ENCODE measurements at places on chromosomes 5 and 9.

DNA sequence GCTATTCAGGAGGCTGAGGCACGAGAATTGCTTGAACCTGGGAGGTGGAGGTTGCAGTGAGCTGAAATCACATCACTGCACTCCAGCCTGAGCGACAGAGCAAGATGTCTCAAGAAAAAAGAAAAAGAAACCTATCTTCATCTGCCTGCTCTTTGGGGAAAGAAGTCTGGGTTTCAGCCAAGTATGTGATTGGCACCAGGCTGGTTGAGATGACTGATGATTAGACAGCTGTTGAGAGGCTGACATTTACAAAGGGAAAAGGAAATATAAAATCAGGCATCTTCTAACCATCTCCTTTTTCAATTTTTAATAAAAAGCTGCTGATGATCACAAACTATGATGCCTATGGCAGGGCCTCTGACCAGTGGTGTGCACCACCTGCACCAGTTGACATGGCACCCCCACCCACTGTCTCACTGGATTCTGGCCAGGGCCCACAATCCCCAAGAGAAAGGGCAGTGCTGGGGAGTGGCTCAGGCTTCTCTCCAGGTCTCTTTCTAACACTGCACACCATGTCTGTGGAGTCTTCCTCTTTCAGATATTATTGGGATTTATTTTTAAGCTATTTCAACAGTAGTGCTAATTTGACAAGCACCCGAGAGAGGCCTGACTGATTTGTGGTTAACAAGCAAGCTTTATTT is 17.2 kb upstream of the C5orf15 start:
- DNase-seq = no peak

GRCh38 chr5:178786417-178786816 is 56.0 kb upstream of the ZNF354A start:
- no peak for DNase-seq

DNA sequence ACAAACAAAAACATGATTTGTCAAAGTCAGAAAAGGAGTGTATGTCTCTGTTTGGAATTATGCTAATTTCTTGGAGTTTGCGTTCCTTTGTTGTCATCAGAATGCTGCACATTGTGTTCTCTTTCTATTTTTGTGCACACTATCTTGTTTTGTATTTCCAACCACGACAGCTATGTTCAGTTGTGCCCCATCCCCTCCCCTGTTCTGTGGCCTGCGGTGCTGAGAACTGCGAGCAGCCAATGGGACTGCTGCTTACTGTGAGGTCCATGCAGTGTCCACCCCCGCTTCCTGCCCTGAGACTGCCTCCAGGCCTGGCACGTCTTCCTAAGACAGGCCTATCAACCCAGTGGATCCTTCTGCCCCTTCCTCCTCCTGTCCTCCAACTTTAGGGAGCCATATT is 76.8 kb downstream of the PALM2AKAP2 start:
- no peak for DNase-seq

DNA sequence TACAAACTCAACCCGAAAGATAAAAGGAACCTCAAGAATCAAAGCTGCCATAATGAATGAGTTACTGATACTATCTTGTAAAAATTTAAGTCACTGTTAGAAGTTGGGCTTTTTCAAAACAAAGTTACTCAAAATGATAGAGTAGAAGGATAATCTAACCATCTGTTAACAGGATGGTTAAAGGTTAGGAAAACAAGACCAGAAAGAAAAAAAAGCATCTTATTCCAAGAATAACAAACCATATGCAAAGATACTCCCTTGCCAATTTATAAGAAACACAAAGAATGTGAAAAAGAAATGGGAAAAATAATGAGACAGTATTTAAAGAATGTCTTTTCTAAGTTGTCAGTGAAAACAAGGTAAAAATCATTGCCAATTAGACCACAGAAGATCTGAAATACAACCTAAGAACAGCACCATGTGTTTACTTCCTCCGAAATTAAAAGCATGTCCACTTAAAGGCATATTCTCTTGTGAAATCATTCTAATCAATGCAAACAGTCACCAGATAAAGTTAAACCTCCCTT is 51.2 kb downstream of the STRBP start:
- DNase-seq = no peak

DNA sequence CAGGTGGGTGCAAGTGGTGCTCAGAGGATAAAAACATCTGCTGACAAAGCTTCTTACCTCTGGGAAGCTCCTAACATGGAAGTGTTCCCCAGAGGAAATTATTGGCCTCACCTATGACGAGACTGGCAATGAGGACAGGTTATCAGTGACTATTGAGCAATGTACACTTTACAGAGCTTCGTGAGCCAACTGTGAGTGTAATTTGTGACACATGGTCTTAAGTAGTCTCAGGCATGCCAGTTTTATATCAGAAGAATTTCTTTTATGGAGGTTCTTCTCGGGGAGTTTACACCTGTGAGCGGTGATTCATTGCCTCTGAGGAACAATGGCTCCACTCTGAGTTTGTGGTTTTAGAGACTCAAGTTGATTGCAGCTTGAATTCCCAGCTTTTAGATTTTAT is 11.3 kb downstream of the ANKDD1B start:
- DNase-seq = no peak

GRCh38 chr5:62306896-62307689 is 1.1 kb downstream of the KIF2A start:
- DNase-seq = peak; percentile 54

DNA sequence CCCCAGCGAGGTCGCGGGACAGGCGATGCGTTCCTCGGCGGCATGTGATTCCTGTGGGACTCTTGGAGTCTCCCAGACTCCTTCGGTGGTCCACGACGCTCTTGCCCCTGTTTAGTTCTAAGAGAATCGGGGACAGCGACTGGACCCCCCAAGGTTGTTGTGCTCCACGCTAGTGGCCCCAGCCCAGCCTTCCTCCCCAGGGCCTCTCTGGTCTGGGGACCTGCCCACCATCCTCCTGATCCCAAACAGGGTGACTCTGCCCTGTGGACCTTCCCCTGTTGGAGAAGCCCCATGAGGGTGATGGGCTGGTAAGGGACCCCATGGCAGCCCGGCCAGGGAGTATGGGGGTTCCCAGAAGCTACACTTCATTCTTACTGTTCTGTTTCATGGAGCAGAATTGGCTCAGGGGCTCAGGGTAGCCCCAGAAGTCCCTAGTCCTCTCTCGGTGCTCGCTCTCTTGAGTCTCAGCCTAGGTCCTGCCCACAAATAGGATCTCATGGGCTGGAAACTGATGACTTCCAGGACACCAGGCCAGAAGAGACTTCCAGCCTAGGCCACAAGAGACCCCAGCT is 880 bp downstream of the CARD19 start:
- DNase-seq = no peak

DNA sequence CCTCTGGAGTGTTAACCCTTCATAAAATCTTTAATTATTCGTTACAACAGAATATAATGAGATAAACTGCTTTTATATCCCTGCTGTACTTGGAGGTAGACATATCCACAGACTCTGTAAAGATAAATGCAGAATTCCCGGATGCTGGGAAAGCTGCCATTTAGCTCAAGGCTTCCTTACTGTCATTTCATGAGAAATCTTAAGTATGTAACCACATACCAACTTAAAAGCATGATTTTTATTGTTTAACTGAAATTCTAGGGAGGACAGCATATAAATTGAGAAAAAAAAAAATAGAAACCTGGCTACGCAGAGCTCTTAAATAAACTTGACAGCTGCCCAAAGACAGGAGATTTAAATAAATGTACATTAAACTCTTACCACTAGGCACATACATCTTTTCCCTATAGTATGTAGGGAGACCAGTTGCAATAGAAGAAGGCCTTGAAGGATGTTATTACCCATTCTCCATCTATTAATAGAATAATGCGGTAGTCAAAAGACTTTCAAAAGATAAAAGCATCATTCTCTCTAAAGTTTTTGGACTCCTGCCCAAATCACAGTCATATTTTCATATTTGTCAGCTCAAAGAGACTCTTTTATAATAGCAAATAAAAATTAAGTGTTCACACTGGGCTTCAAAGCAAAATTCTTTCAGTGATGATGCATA is 373.8 kb downstream of the NDUFS4 start:
- DNase-seq = no peak

DNA sequence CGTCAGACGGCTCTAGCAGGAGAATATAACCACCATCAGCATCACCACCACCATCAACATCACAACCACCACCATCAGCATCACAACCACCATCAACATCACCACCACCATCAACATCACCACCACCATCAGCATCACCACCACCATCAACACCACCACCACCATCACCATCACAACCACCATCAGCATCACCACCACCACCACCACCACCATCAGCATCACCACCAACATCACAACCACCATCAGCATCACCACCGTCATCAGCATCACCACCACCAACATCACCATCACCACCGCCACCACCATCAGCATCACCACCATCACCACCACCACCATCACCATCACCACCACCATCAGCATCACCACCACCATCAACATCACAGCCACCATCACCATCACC is 210.7 kb downstream of the C9orf50 start:
- DNase-seq = no peak

GRCh38 chr5:158903006-158903405 is 196.7 kb downstream of the EBF1 start:
- no peak for DNase-seq

DNA sequence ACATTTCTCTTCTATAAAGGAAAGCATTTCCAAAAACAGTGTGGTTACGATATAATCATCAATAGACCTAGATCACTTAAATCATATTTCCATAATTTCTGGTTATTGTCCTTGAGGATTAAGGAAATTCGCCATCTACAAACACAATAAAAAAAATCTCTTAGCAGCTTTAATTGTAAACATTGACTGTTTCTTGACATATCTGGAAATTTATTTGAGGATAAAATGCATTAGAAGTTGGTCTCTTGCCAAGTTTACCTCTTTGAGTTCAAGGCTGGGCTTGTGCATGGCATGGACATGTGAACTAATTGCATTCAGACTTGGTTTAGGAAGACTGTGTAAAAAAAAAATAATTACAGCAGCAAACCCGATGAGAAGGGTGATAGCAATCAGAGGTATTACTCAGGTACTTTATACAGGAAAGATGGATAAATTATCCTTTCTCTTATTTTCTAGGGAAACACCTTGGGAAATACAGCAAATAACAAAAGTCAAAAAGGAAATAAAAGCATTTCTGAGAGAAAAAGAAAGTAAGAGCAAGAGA is 237.9 kb downstream of the SLF1 start:
- DNase-seq = no peak

DNA sequence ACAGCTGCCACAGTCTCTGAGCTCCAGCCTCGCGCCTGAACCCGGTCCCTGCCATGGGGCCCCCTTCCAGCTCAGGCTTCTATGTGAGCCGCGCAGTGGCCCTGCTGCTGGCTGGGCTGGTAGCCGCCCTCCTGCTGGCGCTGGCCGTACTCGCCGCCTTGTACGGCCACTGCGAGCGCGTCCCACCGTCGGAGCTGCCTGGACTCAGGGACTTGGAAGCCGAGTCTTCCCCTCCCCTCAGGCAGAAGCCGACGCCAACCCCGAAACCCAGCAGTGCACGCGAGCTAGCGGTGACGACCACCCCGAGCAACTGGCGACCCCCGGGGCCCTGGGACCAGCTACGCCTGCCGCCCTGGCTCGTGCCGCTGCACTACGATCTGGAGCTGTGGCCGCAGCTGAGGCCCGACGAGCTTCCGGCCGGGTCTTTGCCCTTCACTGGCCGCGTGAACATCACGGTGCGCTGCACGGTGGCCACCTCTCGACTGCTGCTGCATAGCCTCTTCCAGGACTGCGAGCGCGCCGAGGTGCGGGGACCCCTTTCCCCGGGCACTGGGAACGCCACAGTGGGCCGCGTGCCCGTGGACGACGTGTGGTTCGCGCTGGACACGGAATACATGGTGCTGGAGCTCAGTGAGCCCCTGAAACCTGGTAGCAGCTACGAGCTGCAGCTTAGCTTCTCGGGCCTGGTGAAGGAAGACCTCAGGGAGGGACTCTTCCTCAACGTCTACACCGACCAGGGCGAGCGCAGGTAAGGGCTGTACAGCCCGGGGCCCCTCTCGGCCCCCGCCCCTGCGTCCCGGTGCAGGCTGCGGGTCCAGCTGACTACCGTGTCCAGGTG is 509 bp downstream of the LVRN start:
- no peak for DNase-seq

DNA sequence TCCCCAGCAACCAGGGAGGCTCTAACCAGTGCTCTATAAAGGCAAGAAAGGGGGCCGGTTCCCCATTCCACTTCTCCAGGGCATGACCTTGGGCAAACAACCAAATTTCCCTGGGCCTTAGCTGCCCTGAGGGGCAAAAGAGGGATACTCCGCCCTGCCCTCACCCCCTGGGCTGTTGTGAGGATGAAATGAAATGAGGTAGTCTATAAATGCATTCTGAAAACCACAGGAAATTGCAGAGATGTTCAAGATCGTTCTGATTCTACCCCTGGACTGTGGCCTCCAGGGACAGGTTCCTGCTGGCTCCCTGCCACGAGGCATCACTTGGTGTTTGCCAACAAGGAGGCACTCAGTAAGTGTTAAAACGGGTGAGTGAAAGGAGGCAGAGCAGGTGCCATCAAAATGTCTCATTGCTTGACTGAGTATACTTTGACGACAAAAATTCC is 5.7 kb downstream of the RAPGEF1 start:
- peak; percentile 57 for DNase-seq

DNA sequence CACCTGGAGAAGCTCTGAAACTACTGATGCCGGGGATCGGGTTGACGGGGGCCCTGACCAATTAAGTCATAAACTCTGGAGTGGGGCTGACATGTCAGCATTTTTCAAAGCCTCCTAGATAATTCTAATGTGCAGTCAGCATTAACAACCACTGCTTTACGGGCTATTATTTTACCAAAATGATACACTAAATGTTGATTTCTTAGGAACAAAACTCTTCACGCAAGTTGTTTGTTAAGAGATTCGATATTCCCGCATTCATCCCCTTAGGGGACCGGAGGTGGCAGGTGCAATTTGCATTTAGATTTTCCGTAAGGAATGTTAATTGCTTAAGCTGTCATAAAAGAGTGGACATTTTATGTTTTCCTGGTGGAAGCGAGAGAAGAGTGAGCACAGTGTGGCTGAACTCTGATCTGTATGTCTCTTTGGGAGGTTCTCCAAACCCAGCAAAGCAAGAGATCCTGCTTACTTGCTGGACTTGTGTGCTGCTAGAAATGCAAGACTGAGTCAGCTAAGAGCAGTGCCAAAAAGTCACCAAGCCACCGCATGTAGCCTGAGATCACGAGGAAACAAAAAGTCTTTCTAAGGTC is 77.6 kb downstream of the UGCG start:
- DNase-seq = no peak

- no peak for DNase-seq
Observed at GRCh38 chr5:58670582-58670981, 87.7 kb downstream of the RAB3C start.

- DNase-seq = no peak
Observed at GRCh38 chr9:38039907-38040682, 28.9 kb downstream of the SHB start.

GRCh38 chr9:136974817-136975535 is 2.3 kb upstream of the PTGDS start:
- peak; percentile 36 for DNase-seq

- DNase-seq = peak; percentile 82
Observed at GRCh38 chr9:21995006-21995665, 545 bp downstream of the CDKN2B-AS1 start.

- DNase-seq = no peak
Observed at GRCh38 chr5:92758552-92758951, 822.5 kb downstream of the NR2F1-AS1 start.

Measured in CD4-positive, alpha-beta T cell treated with Interleukin-2 at 100 ng/mL for 4 hours (primary cell).